ENCODE measurements at places on chromosomes 4 and X. TPM values are rescaled to one million over a fixed set of nuclear protein-coding genes. Genes with fewer than 3 reads are reported as not detected.

- peak overlapping the region; percentile 90 for H3K4me3 ChIP-seq
- H3K4me1 ChIP-seq, result no peaks in the 10 kb centered on the region
- peak overlapping the region; percentile 89 for H3K27ac ChIP-seq
- H3K27me3 ChIP-seq, result no peaks in the 10 kb centered on the region
- no peak for DNase-seq
Measured at GRCh38 chr4:73068491-73069337, 802 bp downstream of the COX18 start.

DNA sequence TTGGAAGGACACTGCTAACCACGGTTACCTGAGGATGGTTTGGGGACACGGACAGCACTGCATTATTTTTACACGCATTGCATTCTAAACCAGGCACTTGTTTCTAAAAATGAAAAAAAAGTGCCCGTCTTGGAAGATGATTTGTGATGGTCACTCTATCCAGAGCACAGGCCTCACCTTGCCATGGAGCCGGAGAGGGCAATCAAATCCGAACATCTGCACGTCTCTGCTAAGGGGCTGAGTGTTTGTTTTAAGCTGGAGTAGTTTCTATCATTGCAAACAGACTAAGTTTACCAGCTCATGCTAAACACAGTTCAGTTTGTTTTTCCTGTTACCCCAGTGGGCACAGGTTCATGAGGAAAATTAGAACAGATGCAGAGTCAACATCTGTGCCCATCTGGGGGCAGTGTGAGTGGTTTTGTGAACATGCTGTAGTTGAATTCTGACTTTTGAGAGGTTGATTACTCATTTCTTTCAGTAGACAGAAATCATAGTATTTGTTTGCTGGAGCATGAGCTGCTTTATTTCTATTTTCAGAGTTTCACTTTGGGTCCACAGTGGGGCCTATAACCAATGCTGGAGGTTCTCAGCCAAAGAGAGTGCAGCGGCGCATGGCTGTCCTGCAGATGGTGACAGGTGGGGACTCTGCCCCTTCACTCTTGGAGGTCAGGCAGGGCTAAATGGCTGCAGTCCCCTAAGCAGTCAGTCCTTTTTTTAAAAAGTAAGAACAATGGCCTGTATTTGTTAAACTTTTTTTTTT lies 65.4 kb upstream of the ENPP6 start:
- no peak overlapping the region for H3K4me3 ChIP-seq
- no peaks in the 10 kb centered on the region for H3K36me3 ChIP-seq
- peak; percentile 2 for DNase-seq
- H3K27ac ChIP-seq, result peak overlapping the region; percentile 34
- H3K27me3 ChIP-seq, result no peaks in the 10 kb centered on the region

DNA sequence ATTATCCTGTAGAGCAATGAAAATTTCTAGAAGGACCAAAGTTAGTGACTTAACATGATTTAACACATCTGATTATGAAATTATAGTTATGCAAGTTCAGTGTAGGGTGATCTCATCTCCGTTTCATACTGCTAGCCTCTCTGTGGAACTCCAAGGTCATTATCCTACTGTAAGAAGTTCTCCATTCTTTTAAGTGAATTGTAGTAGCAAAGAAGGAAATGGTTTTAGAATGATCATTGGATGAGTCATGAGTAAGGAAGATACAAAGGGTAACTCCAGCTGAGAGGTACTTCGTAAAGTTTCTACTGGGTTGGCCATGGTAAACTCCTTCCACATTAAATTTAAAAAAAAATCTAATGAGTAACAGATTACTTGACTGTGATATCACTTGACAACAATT lies 215.0 kb upstream of the GIMD1 start:
- no peaks in the 10 kb centered on the region for H3K36me3 ChIP-seq
- H3K4me1 ChIP-seq, result no peaks in the 10 kb centered on the region
- no peaks in the 10 kb centered on the region for H3K27me3 ChIP-seq
- no peak for DNase-seq
- H3K4me3 ChIP-seq, result no peak overlapping the region
- no peak overlapping the region for H3K27ac ChIP-seq

GRCh38 chr4:87073199-87074120 lies 138.6 kb downstream of the AFF1 start:
- peaks cover 31% of the 10 kb centered on the region for H3K4me1 ChIP-seq
- no peaks in the 10 kb centered on the region for H3K27me3 ChIP-seq
- H3K27ac ChIP-seq, result peak overlapping the region; percentile 53
- peak; percentile 53 for DNase-seq
- H3K4me3 ChIP-seq, result no peak overlapping the region

- DNase-seq, result no peak
- no peaks in the 10 kb centered on the region for H3K36me3 ChIP-seq
- H3K4me3 ChIP-seq, result no peak overlapping the region
- H3K27ac ChIP-seq, result no peak overlapping the region
- no peaks in the 10 kb centered on the region for H3K27me3 ChIP-seq
- no peaks in the 10 kb centered on the region for H3K4me1 ChIP-seq
Measured at GRCh38 chr4:123783151-123783790, 386.7 kb downstream of the SPRY1 start.

Gene BGN
- total RNA-seq, result 16.9 TPM

DNA sequence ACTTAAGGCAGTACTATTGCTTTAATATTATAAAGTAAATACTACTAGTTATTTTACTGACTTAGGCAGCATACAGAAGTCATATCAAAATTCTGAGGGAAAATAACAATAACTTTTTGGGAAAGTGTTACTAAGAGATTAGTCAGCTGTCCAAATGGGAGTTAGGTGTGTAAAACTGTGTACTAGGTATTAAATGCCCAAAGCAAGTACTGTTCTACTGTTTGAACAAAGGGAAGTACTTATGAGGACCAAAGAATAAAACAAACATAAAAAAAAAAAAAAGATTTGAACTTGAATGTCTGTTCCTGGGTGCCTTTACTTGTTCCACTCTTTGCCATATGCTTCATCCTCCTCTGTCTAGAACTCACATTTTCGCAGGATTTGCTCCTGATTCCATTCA lies 174.4 kb downstream of the MSL3 start:
- H3K27ac ChIP-seq, result no peak overlapping the region
- H3K4me1 ChIP-seq, result no peaks in the 10 kb centered on the region
- H3K27me3 ChIP-seq, result no peaks in the 10 kb centered on the region
- H3K36me3 ChIP-seq, result no peaks in the 10 kb centered on the region
- H3K4me3 ChIP-seq, result no peak overlapping the region

Data from prostate gland (tissue), 2 donors.